ENCODE measurements at places on chromosomes 2 and 18.

DNA sequence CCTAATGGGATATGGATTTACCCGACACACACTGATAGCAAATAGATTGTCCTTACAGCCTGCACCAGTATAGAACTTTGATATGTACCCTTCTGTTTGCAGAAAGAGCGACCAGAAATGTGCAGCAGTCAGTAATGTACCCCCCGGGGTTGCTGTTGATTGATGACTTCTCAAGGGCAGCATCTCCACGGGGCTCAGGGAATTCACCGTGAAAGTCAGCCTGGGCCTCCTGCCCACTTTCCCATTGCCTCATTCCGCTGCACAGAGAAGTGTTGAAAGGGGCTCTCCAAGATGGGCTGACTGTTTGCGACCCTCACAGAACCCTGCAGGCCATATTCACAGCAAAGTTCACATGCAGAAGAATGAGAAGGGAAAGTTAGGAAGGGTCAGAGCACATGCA lies 241.3 kb downstream of the PRKCE start:
- DNase-seq: peak; percentile 77

DNA sequence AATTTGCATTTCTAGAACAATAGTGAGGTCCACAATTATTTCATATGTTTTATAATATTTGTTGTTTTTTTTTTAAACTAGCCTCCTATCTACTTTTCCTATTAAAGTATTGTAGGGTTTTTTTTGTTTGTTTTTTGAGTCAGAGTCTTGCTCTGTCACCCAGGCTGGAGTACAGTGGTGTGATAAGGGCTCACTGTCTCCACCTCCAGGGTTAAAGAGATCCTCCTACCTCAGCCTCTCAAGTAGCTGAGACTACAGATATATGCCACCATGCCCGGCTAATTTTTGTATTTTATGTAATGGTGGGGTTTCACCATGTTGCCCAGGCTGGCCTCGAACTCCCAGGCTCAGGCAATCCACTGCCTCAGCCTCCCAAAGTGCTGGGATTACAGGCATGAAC lies 122.5 kb downstream of the SLC39A10 start:
- DNase-seq: no peak

DNA sequence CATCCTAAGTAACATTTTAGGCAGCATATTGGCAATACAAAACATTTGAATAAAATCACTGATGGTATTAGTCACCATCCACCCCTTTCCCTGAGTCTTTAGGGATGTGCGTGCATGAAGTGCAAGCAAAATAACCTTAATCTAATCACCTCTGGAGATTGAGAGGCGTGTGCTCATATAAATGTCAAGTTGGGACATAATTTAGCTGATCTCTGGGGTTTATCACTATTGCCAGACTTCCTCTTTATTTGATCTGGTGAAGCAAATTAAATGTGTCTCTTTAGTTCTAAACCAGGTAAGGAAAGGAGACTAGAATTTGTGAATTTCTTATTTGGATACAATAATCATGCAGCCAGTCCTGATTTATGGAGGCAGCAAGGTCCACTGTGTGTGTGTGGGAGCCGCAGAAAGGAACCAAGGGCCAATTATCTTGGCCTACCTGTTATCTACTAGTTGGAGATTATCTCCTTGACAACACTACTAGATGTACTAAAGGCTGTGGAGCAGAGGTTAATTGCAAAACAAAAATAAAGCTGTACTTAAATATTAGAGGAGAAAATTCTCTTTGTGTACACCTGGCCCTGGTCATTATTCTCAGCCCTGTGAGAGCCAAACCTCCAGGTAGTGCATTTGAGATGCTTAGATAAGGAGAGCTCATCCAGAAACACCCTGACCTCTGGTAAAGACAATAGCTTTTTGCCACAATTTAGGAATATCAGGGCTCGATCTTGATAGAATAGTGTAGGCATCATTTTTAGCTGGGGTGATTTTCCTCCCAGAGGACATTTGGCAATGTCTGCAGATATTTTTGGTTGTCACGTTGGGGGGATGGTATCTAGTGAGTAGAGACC lies 78.2 kb downstream of the HRH4 start:
- DNase-seq: no peak

DNA sequence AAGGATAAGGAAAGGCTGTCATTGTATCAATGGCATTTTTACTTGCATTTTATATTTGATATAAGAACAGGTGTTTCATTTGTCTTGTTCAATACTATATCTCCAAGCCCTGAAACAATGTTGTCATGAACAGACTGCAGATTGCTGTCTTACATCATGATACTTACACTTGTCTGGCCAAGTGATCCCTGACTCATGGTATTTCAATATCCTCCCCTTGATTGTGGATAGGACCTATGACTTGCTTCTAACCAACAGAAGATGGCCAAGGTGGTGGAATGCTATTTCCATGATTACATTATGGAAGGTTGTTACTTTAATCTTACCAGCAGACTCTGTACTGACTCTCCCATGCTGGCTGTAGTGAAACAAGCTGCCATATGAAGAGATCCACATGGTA lies 471.1 kb downstream of the CCDC85A start:
- no peak for DNase-seq

DNA sequence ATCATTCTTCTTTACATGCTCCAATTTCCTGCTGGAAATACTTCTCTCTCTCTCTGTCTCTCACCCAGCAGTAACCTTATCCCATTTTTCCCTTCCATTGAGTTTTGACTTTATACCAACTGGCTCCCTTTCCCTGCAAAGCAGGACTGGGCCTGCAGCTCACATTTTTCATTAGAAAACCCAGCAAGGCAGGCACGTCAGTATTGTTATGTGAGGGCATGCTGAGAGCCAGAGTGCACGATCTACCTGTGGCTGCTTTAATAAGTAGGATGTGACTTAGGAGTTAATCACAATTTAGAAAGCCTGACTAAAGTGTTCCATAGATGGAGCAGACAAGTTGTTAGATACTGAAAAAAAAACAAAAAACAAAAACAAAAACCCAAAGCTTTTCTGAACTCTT lies 5.2 kb upstream of the NDUFV2 start:
- no peak for DNase-seq

DNA sequence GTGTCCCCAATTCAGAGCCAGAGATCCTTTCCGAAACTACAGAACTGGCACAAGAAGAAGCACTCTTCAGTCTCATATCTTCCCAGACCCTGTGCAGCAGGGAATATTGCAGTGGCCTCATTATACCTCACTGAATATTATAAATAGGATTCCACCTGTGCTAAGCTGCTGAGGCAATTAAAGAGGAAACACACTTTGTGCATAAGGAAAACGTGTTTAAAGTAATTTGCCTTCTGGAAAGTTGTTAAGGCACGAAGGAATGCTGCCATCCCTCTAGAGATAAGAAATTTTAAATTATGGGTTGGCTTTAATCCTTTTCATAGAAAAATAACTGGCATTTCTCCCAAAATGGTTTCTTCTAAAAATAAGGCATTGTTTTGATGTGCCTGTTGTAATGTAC lies 233.3 kb downstream of the RAB3GAP1 start:
- DNase-seq: no peak

DNA sequence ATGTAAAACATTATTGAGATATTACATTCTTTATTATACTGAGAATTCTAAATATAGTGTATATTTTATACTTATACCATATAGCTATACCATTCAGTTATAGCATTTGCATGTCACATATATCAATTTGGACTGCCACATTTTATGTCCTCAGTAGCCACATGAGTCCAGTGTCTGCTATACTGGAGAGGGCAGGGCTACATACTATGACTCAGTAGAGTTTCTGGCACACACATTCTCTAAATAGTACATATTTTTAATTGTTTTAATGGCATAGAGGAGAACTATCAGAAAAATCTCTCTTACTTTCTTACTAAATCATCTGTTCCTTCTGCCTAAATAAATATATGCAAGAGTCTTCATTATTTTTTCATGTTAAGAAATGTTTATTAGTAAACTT lies 55.4 kb upstream of the COL5A2 start:
- DNase-seq: no peak

DNA sequence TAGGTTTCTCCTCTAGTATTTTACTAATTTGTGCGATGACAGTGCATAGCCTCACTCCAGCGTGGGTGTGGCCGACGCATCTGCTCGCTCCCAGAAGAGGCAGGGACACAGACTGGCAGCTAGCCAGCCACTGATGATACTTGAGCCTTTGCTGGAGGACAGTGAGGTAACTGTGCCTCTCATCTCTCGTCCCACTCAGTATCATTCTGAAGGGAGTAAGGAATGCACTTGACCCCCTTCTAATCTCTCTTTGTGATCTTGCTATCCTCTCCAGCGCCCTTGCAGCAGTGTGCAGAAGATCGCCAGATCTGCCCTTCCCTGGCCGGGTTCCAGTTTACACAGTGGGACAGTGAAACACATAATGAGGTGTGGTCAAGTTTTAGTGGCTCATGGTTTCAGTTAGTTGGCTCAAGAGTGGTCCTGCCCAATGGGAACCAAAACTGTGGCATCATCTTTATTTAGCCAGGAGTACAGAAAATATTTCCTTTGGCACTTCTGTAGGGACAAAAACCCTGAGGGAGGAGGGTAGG lies 17.5 kb downstream of the NCAPH start:
- no peak for DNase-seq

DNA sequence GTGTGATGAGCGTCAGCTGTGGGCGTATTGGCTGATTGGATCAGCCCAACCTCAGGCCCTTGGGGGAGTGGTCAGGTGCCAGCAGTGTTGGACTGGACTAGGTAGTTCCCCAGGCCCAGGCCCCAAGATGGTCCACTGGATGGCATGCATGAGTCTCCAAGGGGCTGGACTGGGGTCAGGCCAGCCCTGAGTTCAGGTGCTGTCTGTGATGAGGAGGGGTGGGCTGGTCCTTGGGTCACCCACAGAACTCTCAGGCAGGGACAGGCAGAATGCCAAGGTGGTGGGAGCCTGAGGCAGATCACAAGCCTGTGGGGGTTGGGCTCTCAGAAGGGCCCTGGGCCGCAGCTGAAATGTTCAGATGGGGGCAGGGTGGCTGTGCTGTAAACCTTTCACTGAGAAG lies 59.5 kb upstream of the THUMPD2 start:
- DNase-seq: no peak
